ENCODE measurements at places on chromosomes 4 and X. TPM values are rescaled to one million over a fixed set of nuclear protein-coding genes. Genes with fewer than 3 reads are reported as not detected.

GRCh38 chrX:114165537-114165936, 418.3 kb upstream of the HTR2C start:
- no peak for DNase-seq

DNA sequence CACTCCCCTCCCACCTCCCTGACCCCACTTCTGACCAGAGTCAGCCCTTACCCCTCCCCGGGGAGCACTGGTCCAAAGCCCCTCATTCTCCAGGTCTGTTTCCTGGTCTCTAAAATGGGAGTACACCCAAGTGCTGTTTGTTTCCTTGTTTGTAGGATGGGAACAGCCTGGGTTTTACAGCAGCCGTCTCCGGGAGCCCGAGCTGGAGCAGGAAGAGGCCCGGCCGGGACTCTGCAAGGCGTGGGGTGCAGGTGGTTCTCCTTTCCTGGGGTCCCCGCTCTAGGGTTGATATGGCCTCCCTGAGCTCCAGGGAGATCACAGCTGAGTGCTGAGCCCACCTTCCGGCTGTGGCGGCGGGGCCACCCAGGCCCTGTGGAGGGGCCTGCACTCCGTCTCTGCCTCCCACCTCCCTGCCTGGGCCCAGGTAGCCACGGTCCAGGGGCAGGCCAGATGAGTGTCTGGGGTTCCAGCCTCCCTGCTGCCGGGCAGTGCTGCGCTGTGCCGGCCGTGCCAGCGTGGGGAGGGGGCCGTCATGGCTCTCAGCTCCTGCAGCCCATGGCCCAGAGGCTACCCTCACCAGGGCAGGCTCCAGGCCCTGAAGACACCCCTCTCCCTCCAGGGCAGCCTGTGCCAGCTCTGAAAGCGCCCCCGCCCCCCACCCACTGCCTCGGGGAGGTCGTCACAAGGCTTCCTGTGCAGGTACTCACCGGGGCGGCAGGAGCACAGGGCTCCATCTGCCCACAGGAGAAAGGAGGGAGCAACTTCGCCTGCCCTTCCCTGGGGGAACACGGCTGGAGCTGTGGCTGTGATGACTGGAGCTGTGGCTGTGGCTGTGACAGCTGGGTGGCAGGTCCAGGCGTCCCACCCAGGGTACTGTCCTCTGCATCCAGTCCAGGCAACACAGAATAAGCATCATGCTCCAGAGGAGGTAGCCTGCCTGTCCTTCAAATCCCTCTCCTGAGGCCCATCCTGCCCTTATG, 98.8 kb downstream of the ADRA2C start:
- peak; percentile 14 for DNase-seq

DNA sequence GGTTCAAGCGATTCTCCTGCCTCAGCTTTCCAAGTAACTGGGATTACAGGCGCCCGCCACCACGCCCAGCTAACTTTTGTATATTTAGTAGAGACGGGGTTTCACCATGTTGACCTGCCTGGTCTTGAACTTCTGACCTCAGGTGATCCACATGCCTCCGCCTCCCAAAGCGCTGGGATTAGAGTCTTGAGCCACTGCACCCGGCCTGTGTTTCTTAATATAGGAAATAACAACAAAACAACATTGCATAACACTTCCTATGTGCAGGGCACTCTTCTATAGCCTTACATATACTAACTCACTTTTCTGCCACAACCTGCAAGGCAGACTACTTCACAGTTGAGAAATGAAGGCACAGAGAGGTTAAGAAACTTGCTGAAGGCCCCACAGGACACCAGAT, 12.8 kb upstream of the TMEM131L start:
- no peak for DNase-seq

CTAG1B gene
- total RNA-seq, result not detected

- no peak for DNase-seq
Measured at GRCh38 chr4:5924461-5925125, 31.7 kb upstream of the CRMP1 start.

- no peak for DNase-seq
Measured at GRCh38 chr4:17544205-17544604, 29.2 kb downstream of the CLRN2 start.

DNA sequence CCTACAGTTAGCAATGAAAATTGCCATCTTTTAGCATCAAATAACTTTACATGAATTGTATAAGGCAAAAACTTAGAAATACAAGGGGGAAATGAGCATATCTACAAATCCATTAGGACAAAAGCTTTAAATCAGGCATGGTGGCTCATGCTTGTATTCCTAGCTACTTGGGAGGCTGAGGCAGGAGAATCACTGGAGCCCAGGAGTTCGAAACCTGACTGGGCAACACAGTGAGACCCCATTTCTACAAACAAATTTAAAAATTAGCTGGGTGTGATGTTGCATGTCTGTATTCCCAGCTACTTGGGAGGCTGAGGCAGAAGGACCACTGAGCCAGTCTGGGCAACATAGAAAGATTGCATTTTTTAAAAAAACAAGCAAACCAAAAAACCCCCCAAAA, 61.3 kb downstream of the EIF4E start:
- no peak for DNase-seq

DNA sequence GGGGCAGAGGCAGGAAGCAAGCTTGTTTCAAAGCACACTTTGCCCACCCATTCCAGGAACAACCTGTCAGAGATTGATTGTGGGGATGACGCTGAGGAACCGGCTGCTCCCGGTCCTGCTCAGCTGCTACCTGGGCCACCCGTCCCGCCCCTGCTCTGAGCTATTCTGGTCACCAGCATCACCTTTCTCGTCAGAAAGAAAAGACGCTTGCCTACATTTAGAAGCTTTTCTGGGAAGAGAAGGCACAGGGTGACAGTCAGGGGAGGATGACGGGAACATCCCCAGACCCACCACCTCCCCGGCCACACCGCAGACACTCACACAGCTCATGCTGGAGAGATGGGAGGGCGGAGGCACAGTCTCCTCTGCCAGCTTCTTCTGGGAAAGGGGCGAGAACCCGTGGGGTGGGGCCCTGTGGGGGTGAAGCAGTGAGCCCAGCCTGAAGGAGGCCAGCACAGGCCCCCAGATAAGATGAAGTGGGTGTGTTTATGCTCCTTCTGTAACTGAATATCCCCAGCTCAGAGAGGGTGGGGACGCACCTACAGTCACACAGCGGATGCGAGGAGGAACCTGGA, 81.8 kb downstream of the CPZ start:
- no peak for DNase-seq
